ENCODE measurements at places on chromosomes 2 and 18. TPM values are rescaled to one million over a fixed set of nuclear protein-coding genes. Genes with fewer than 3 reads are reported as not detected.

The ZNF521 gene
- total RNA-seq = 20.4 TPM

The MYOM1 gene
- total RNA-seq = 3.9 TPM

The CCDC121 gene
- total RNA-seq = 2.2 TPM

The ACMSD gene
- total RNA-seq = not detected

- no peak for DNase-seq
Measured at GRCh38 chr2:9717886-9718451, 87.2 kb upstream of the YWHAQ start.

DNA sequence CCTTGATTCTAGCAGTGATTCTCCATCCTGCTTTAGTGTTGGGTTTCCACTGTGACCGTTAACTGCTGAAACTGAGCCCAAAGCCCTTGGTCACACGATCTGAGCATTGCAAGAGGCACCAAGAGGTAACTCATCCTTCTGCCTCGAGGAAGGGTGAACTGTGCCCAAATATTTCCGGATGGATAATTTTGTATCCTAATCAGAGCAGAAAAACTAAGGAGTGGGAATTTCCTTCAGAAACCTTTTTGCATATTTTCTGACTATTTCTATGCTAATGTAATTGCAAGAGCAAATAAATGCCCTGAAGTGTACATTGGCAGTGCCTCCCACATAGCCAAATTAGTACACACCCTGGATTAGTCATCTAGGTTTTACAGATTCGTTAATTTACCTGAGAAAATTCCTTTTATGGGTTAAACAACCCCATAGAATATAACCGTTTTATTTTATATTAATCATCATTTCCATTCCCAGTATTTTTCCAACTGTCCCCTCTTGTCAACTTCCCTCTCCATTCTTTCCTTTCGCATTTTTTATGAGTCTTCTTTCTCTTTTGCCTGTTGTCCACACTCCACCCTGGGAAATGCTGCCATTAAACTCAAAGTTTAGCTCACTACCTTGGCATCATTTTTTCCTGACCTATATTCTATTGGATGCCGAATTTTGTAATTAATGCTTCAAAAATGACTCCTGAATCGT lies 31.7 kb upstream of the COBLL1 start:
- no peak for DNase-seq

GRCh38 chr2:47360927-47361326 lies 42.0 kb upstream of the MSH2 start:
- peak; percentile 28 for DNase-seq

- DNase-seq = no peak
Measured at GRCh38 chr2:67772216-67773170, 290.3 kb downstream of the C1D start.

- no peak for DNase-seq
Measured at GRCh38 chr2:108626995-108627394, 92.3 kb upstream of the RANBP2 start.

GRCh38 chr2:73007991-73008765 lies 63.3 kb downstream of the SFXN5 start:
- peak; percentile 76 for DNase-seq

DNA sequence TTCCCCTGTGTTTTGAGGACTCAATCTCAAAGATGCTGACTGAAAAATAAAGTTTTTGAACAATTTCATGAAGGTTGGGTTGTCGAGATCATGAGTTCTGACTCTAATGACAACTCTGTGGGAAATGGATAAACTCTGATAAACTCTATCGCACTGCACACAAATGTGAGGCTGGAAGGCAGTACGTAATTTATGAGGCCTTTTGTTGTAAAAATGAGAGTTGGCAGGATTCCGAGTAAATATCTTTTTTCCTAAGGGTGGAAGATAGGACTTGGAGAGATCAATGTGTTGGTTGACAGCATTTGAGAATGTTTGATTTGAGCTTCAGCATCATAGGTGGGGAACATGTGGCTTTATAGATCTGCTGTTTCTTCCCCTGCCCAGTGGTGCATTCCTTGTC lies 90.4 kb downstream of the SPTBN1 start:
- DNase-seq = no peak

DNA sequence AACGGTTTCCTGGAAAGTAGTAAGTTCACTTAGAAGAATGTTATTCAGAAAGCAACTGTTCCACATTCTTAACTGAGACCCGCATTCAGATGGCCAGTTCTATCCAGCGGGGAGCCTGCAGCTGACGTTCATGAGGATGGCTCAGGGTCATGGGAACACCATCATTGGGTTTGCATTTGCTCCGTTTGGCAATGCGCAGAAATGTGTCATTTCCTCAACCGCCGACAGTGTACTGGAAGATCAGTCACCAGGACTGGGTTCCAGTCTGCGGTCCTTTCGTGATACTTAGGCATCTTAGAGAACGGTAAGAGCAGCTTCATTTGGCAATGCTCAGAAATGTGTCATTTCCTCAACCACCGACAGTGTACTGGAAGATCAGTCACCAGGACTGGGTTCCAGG lies 104.0 kb downstream of the DNER start:
- DNase-seq = no peak

DNA sequence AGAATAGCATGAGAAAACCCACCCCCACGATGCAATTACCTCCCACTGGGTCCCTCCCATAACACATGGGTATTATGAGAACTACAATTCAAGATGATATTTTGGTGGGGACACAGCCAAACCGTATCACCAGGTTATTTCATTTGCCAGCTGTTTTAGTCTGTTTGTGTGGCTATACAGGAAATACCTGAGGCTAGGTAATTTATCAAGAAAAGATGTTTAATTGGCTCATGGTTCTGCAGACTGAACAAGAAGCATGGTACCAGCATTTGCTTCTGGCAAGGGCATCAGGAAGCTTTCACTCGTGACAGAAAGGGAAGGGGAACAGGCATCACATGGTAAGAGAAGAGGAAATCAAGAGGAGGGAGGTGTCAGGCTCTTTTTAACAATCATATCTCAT lies 329.2 kb downstream of the GULP1 start:
- DNase-seq = no peak

DNA sequence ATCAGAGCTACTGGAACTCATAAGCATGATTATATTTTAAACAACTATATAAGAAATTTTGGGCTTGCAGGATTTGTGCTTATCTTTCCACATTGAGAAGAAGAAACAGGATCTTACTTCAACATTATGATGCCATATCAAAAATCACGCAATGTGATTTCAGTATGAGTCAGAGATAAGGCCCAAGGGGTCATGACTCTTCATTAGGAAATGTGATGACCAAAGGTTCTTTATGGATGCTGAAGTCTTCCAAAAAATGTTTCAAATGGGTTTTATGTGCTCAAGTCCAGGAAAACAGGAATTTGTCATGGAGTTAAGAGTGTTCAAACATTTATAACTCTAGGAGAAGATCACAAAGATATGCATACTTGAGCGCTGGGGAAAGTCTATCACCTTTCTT lies 7.8 kb upstream of the SERPINB2 start:
- no peak for DNase-seq

DNA sequence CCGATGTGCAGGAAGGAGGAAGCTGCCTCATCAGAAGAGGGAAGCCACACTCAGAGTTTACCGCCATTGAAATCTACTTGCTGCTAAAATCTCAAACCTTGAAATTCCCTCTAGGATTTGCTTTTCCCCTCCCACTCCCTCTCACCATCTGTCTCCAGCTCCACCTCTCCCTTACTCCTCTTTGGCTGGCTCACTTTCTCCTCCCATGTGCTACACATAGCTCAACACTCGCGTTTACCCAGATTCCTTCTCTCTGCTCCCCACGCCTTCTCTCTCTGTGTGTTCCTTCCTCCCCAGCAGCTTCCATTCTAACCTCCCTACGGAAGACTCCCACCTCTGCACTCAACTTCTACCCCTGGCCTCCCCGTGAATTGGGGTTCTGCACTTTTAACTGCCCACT lies 143.1 kb downstream of the DNER start:
- DNase-seq = no peak

DNA sequence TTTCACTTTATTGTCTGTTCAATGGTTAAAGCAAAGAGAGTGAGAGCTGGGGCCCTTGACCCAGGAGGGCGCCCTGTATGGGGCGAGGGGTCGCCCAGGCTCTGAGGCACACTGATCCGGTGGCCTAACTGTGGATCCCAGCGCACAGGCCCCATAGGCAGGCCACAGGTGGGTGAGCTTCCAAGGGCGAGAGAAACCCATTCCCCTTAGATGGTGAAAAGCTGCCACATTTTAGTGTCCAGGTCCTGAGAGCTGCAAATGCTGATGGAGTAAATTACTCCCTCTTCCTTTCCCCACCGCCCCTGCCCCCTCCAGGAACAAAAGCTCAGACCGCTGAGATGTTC lies 5.9 kb upstream of the DLX2 start:
- DNase-seq = no peak

DNA sequence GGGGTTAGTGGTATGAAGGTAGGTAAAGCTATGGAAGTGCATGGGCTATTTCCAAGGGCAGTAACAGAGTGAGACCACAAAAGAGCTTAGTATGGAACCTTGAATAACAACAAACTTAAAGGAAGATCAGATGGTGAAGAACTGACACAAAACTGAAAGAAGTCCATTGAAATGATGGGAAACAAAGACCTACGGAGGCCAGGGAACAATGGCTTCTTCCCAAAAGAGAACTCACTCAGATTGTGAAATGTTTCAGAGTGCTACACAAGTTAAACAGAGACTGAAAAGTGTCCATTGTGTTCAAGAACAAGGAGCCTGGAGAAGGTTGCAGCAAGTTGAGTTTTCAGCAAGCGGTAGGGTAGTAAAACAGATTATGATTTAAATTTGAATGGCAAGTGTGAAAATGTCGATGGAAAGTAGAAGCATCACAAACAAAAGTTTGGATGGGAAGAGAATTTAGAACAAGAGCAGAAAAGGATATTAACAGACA lies 700.0 kb upstream of the NXPH2 start:
- no peak for DNase-seq

DNA sequence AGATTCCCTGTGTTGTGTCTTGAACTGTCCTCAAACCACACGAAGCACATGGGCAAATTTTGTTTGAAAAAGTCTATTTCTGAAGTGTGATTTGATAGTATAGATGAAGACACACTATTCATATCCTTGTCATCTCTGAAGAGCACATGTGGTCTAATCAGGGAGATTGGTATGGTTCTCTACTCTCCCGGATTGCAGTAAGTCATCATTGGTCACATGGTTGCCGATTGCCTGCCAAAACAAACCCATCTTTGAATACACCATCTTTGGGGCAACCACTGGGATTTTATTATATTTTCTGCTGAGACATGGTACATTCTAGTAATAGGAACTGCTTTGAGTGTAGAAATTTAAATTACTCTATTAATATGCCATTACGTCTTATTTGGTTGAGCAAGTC lies 186.9 kb downstream of the MYO1B start:
- no peak for DNase-seq

DNA sequence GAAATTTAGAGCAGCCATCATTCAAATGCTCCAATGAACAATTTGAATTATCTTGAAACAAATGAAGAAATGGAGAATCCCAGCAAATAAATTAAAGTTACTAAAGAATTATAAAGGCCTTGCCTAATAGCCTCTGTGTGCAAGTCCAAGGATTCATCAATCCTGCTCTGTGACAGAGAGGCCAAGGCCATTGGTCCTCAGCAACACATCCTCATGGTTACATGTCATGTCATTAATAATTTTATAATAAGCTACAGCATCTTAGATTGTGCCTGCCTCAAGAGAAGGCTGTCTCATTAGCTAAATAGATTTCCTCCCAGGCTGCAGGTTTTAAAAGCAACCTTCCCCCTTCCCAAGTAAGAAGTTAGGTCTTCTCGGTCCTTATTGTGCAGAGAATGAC lies 611.6 kb downstream of the FBXO15 start:
- DNase-seq = no peak

DNA sequence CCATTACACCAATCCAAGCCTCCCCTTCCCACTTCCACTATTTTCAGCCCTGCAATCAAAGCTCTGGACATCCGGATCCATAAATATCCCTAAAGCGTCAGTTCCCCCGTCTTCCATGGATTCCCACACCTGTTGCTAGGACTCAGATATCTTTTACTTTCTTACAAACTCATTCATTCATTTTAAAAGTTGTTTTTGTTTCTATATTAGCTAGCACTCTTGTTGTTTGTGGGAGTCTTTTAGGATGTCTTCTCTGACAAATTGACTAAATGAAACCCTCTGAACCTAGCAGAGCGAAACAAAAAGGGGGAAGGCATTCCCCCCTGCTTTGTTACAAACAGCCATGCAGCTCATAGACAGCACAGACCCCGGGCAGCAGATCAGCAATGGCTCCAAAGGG lies 9.0 kb upstream of the NBAS start:
- no peak for DNase-seq

GRCh38 chr2:128505575-128506526 lies 187.2 kb upstream of the HS6ST1 start:
- DNase-seq = no peak

DNA sequence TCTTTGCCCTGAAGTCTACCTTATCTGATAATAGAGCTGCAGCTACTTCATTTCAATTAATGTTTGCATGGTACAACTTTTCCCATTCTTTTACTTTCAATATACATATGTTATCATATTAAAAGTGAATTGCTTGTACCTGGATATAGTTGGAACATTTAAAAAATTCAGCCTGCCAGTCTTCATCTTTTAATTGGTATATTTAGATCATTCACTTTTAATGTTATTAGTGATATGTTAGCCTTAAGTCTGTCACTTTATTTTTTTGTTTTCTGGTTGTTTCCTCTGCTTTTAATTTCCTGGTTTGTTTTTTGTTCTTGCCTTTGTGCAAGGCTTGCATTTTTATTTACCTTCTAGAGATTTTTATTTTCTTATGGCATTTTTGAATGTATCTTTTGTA lies 158.2 kb downstream of the GALNT1 start:
- no peak for DNase-seq

DNA sequence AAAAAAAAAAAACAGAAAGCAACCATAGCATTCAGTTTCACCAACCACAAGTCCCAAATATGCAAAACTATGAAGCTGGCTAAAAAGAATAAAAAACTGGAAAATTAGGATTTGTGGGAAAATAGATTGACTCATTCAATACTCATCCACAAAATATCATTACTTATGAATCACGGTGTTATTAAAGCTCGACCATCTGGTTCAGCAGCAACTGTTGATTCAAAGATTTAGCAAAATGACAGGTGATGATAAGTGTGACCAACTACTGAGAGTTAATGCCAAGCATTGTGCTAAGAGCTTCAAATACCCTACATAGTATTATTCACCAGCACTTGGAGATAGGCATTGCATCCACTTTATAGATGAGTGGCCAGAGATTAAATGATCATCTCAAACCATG lies 26.2 kb upstream of the XDH start:
- DNase-seq = no peak

DNA sequence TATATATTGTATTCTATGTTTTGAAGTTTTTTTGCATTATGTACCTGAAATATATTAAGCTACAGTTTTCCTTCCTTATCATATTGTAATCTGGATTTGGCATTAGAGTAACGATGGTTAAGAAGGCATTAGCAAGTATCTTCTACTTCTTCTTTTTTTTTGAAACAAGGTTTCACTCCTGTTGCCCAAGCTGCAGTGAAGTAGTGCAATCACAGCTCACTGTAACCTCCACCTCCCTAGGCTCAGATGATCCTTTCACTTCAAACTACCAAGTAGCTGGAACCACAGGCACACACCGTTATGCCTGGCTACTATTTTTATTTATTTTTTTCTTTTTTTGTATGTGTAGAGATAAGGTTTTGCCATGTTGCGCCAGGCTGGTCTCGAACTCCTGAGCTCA lies 201.1 kb downstream of the ZNF804A start:
- DNase-seq = no peak

GRCh38 chr18:54035927-54036326 lies 188.5 kb downstream of the MBD2 start:
- no peak for DNase-seq
